ENCODE measurements at places on chromosomes 7 and 10.

DNA sequence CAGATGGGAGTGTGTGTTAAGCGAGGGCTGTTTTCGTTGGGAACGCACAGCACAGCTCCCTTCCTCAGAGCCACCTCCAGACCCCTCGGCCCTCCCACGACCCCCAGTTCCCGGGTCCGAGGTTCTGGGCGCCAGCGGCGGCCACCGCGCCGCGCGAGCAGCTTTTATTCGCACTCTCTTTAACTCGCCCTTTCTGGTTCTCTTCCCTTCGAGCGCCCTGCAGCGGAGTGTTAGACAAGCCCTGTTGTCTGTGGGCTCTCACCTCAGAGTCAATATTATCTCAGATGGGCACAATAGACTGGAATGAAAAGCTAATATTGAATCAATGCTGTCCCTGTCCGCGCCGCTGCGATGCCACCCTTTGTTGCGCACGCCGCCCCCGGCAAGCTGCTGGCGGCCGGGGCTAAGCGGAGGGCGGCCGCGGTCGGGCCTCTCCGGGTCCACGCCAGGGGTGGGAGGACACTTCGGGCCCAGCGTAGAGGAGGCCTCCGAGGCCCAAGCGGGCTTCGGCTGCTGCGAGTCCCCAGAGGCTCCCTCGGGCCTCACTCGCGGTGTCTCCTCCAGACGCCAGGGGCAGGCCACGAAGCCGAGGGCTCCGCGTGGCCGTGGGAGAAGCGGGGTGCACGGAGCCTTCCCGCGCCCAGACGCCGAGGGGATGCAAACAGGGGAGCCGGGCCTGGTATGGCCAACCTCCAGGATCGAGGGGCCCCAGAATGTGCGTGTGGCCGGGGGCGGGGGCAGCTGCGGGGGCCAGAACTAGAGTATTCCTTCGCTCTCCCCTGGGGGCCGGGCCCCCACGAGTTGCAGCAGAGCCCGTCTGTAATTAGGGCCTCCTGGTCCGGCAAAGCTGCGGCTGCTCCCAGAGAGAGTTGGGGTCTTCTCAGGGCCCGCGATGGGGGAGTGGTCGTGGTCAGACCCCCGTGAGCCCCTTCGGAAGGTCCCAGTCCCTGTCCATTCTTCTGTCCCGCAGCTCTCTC, 7.9 kb upstream of the EMX2 start:
- no peak for DNase-seq

GRCh38 chr10:91017198-91017597, 96.3 kb upstream of the ANKRD1 start:
- no peak for DNase-seq

- DNase-seq, result no peak
Measured at GRCh38 chr10:15241306-15241705, 72.8 kb upstream of the NMT2 start.

GRCh38 chr7:65972976-65973375, 9.0 kb downstream of the GUSB start:
- DNase-seq, result peak; percentile 27

- DNase-seq, result no peak
Measured at GRCh38 chr10:35165136-35165535, 38.5 kb downstream of the CREM start.

DNA sequence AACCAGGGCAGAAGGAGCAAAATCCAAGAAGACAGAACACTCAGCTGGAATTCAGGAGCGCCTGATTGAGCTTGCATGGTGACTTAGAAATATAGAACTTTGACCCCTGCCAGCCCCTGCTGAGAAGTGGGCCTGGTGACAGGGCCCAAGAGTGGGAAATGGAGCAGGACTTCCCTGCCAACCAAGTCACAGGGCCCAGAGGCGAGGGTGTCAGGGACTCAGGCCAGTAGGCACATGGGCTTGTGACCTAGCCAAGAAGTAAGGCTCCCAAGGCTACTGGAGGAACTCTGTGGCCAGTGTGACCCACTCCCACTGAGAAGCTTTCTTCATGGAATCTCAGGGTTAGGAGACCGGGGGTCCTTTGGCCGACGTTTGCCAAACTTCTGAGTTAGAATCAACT, 31.9 kb downstream of the LRRC20 start:
- peak; percentile 5 for DNase-seq

- no peak for DNase-seq
Measured at GRCh38 chr10:61406242-61406641, 46.9 kb downstream of the TMEM26 start.

GRCh38 chr7:5139998-5140397, 50.0 kb upstream of the WIPI2 start:
- peak; percentile 69 for DNase-seq

DNA sequence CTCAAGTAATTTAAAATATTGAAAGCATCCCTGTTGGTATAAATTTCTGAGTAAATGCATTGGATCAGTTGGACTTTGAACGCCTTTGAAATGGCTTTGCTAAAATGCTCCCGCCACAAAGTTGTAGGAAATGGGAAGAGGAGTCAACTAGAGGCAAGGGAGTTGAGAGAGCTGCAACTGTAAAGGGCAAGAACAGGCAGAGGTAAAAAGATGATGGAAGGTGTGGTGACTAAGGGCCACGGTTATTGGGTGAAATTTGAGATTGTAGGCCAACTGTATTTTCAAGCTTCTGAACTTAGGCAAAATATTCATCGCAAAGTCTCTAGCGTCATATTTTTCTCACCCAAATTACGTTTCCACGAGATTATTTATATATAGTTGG, 595 bp upstream of the SUMF2 start:
- DNase-seq, result no peak

DNA sequence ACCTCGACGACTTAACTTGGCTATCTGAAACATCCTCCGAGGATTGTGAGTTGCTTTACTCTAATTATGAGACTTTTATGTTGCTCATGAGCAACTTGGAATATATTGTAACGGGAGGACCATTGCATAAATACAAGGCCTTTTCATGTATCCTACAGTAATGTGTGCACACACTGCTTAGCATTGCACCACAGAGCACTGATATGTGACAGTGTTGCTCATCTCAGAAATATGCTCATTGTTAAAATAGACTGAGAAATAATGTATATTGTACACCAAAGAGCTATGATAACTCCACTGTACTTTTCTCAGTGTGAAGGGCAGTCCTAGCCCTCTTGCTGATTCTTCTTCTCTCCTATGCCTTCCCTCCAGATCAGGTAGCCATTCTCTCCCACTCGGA, 102.8 kb upstream of the CDK13 start:
- DNase-seq, result no peak

- DNase-seq, result no peak
Measured at GRCh38 chr10:6383096-6383812, 180.5 kb downstream of the PFKFB3 start.

Data from Right ventricle myocardium inferior (tissue), 1 donor.